ENCODE measurements at places on chromosomes 4 and X.

DNA sequence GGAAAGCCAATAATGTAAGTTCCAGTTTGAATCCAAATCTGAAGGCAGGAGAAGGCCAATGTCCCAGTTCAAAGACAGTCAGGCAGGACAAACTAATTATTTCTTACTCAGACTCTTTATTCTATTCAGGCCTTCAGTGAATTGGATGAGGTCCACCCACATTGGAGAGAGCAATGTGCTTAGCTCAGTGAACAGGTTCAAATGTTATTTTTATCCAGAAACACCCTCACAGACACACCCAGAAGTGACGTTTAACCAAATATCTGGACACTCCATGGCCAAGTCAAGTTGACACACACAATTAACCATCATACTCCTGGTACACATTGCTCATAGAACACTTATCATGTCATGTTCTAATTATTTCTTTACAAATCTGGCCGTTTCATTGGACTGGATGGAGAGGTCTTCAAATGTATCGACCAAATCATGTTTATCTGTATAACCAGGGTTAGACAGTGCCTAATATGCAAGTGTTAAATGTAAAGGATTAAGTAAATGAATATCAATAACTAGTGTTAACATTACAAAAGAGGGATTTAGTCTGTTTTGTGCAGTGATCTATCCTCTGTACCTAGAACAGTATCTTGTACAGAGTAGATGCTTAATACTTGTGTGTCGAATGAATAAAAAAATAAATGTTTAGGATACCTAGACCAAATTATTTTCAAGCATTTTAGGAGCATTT lies 27.1 kb upstream of the XK start:
- no peak for DNase-seq

DNA sequence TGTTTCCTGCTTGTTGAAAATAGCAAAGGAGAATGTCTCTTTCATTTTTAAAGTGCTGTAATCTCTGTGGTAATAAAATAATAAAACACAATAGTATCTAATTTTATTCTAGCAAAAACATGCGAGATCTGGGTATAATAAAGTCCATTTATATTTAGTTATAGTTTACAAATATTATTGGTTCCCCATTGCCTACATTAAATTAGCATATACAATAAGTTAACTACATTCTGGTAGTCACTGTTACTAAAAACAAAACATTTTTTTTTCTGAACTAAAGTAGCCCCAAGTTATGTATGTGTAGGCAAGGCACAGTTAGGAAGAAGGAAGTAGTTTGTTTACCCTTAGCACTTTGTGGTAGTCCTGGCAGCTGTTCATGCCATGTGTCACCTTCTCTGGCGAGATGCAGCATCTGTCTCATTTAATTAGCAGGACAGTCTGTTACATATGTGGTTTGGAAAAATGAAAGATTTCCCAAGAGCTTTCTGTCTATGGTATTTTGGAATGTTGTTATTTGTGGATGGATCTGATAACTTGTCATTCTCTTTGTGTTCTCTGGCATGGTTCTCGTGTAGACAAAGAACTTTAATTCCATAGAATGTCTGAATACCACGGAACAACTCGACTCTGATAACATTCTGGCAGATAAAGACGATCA lies 231.3 kb upstream of the PITX2 start:
- DNase-seq, result no peak

- DNase-seq, result no peak
Observed at GRCh38 chrX:120612086-120612485, 8.2 kb downstream of the MCTS1 start.

- no peak for DNase-seq
Observed at GRCh38 chr4:95580226-95580625, 31.5 kb upstream of the UNC5C start.

GRCh38 chr4:153519687-153520086 lies 53.5 kb downstream of the TMEM131L start:
- DNase-seq, result no peak

GRCh38 chr4:54568184-54568583 lies 89.6 kb upstream of the KIT start:
- no peak for DNase-seq

GRCh38 chr4:41600243-41600912 lies 62.4 kb downstream of the LIMCH1 start:
- DNase-seq, result no peak

GRCh38 chr4:168398589-168398988 lies 80.0 kb upstream of the DDX60 start:
- DNase-seq, result no peak

DNA sequence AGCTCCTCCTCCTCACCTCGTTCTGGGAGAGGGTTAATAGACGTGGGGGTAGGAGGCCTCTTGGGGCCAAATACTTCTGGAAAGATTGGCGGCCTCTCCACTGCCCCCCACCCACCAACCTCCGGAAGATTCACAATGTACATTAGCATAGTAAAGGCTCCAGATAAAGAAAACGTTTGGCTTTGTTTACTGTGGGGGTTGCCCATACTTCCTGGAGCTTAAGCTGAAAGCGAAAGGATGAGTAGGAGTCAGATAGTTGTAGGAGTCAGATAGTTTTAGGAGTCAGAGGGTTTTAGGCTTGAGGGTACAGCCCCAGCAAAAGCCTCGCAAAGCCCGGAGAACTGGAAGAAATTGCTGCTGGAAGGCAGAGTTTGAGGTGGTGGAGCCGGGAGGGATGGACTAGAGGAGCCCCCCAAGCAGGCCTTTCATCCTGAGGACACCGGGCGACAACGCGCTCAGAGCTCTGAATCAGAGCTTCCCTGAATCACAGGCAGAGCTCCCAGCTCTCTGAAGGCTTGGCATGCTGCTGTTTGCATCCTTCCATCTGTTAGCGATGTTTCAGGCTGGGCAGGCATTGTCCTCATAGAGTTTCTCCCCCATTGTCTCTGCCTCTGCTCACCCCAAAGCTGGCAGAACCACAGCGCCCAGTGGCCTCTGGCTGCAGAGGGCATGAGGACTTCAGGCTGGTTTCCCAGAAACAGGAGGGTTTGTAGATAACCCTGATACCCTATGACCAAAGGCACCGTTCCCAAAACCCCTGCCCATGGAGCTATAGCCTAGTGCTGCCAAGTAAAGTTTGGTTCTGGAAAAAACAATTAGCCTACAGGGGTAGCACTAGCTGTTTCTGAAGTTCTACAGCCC lies 280.7 kb downstream of the BCOR start:
- DNase-seq, result no peak

DNA sequence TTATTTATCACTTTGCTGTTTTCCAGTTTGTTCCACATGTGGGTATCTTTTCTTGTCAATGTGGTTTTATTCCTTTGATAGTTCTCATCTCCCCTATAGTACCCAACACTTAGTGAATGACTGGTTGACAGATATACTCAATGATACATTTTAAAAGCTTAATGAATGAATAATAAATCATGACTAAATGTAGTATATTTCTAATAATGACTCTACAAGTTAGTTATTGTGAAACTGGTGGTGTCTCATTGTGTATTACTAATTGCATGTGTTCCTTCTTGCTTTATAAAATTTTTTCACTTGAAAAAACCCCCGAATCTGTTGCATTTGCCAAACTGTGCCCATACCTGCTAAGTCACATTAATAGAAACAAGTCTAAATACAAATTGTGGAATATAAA lies 95.4 kb downstream of the MBNL3 start:
- no peak for DNase-seq
